ENCODE measurements at places on chromosomes 3 and 15.

DNA sequence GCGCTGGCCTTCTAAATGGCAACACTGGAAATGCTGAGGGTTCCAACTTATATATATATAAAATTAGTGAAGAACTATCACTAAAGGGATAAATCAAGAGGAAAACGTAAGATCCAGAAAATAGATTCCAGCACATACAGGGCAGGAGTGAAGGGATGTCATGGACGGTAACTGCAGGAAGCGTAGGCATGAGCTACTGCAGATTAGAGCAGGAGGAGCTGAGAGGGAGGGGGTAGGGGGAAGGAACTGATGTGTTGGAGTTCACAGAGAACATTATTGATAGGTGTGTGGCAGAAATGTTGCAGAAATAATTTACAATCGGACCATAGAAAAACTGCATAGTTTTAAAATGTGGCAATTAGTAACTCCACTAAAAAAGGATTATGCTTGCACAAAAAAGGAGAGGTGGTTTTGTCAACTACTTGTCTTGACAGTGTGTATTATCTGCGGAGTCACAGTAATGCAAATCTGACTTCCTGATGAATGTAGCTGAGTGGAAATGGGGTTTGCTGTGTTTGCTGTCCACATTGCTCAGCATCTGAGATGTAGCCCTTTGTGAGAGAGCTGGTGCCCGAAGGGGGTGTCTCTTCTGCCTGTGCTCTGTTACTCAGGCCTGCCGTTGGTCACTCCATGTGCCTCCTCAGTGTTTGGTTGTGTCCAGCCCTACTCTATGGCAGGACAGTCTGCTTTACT, 61.2 kb downstream of the PAK2 start:
- no peak for DNase-seq

GRCh38 chr15:50344006-50344464, 11.0 kb downstream of the GABPB1 start:
- DNase-seq = no peak

- no peak for DNase-seq
These were observed 70.5 kb upstream of the TSEN2 start for GRCh38 chr3:12413721-12414255.

DNA sequence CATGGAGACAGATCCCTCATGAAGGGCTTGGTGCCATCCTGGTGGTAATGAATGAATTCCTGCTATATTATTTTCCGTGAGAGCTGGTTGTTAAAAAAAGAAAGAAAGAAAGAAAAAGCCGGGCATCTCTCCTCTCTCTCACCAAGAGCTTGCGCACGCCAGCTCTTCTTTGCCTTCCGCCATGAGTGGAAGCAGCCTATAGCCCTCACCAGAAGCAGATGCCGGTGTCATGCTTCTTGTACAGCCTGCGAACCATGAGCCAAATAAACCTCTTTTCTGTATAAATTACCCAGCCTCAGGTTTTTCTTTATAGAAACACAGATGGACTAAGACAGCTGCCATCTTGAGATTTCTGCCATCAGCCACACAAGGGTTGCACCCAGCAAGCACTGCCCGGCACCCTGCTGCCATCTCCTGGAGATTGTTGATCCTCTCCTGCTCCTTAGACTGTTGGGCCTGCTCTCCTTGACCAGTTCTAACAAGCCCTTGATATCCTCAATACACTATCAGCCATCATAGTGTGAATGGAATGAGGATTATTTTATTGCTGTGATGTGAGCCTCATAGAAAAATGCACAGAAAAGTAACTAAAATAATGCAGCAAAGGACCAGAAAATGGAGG, 3.5 kb upstream of the AHSG start:
- no peak for DNase-seq

- no peak for DNase-seq
These were observed at the start of gene LARP6 for GRCh38 chr15:70853973-70854665. LARP6 (minus strand) TSS chr15:70854157; CDS start chr15:70854088, 69 bp downstream.

- no peak for DNase-seq
These were observed 31.0 kb upstream of the PDE8A start for GRCh38 chr15:84950570-84951111.

DNA sequence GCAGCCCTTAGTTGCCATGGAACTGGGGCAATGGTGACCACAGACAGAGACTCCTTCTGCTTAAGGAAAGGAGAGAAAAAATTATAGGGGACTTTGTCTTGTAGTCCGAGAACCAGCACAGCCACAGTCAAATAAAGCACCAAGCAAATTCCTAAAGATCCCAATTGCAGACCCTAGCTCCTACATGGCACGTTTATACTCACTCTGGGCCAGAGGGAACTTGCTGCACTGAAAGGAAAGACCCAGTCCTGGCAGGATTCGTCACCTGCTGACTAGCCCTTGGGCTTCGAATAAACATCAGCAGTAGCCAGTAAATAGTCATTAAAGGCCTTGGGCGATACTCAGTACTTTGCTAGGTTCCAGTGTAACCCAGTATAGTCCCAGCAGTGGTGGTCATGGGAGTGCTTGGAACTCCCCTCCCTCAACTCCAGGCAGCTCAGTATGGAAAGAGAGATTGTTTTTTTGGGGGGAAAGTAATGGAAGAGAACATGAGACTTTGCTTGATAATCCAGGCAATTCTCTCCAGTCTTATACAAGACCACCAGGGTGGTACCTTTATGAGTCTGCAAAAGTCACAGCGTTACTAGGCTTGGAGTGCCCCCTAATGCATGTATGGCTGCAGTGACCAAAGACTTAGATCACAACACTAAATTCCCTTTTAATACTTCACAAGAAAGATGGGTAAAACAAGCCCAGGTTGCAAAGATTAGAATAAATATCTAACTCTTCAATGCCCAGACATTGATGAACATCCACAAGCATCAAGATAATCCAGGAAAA, 66.4 kb upstream of the AGTR1 start:
- DNase-seq = no peak

DNA sequence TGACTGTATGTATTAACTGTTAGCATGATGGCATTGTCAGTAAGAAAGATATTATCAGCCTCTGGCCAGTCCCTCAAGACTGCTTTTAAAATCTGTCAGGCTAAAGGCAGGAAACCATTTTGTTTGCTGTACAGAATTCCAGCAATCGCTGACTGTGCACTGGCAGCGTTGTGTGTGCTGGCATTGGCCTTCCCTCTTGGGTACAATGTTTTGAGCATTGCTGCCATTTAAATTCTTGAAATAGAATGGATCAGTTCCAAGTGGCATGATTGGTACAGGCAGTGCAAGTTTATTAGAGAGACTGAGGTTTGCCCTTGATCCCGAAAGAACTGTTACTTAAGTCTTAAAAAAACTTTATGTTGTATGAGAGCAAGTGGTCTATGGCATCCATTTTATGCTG, 788.7 kb downstream of the OTOL1 start:
- no peak for DNase-seq

DNA sequence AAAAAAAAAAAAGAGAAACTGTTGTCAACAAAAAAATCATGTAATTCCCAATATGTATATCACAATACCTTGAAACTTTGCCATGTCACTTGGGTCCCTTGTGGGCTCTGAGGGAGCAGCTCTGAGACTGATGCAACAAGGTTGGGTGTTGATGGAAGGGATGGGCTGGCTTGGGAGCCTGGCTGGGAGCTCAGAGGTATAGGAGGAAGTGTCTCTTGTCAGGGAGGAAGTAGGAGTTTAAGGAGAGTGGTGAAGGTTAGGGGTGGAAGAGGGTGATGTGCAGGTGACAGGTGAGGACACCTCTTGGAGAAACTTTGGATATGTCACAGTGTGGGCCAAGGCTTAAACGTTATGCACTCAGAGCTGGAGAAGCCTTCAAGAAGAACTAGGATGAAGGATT, 2.0 kb upstream of the TM6SF1 start:
- no peak for DNase-seq

GRCh38 chr3:9340472-9340902, 22.4 kb upstream of the THUMPD3 start:
- DNase-seq = no peak

GRCh38 chr3:16817197-16817596, 67.6 kb upstream of the PLCL2 start:
- no peak for DNase-seq

GRCh38 chr15:41013691-41014414, 60.6 kb downstream of the CHAC1 start:
- DNase-seq = no peak

- no peak for DNase-seq
These were observed 7.9 kb upstream of the SRP14 start for GRCh38 chr15:40046721-40047414.

DNA sequence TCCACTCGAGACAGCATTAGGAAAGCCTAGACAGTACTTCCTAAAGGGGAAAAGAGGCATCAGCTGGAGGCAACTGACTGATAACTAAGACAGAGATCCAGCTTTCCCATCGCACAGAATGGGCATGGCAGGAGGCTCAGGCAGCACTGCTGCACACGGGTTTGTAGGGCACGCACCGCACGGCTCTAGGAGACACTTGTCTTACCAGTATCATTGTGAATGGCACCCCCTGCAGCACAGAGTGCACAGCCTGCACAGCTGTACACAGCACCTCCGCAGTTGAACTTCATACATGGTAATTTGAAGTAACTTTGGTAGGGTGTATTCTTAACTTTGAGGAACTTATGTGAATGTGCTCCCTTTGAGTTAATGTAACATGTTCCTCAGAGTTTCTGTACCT, 281.6 kb downstream of the PLCL2 start:
- DNase-seq = no peak

- DNase-seq = no peak
These were observed 29.0 kb upstream of the DENND4A start for GRCh38 chr15:65821070-65821469.

GRCh38 chr15:63186065-63186464, 3.3 kb upstream of the RAB8B start:
- no peak for DNase-seq

DNA sequence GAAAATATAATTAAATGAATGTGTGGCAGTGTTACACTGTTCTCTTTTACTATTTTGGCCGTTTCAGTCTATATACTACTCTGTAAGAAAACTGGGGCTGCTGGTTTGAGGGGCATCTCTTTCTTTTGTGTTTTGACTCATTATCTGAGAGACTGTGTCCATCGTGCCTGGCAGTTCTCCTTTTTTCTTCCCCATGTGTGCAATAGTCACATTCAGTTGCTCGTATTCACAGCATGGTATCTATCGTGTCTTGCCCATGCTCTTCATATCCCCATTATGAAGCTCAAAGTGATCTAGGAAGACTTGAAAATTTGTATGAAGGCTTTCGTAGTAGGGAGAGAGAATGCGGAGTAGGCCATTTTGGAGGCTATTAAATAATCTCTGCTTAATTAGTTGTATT, 29.8 kb upstream of the FAH start:
- no peak for DNase-seq

- DNase-seq = no peak
These were observed 244.4 kb downstream of the EDEM1 start for GRCh38 chr3:5431811-5432378.

- DNase-seq = peak; percentile 53
These were observed 54.4 kb upstream of the EHHADH start for GRCh38 chr3:185308126-185308754.

DNA sequence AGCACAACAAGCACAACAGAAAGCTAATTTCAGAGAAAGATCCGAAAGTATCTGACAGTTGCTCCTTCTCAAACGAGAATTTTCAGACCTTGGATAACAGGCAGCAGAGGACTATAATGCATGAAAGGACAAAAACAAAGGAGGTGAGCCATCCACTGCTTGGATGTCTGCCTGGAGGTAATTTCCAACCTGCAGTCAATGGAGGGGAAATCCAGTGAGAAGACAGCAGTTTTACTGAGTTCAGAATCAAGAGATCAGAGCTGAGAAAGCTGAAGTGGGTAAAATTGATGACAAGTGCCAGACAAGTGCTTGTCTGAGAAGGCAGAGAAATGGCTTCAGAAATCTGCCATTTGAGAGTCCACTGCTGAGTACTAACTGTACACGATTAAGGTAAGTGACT, 22.1 kb downstream of the UBE3A start:
- peak; percentile 27 for DNase-seq

- DNase-seq = no peak
These were observed 27.3 kb downstream of the RBM6 start for GRCh38 chr3:49967291-49967690.

- DNase-seq = no peak
These were observed 17.9 kb downstream of the TFRC start for GRCh38 chr3:196063971-196064370.

GRCh38 chr3:194748225-194748624, 62.5 kb downstream of the FAM43A start:
- DNase-seq = no peak

- no peak for DNase-seq
These were observed 315.8 kb downstream of the NTRK3 start for GRCh38 chr15:87940768-87941167.

DNA sequence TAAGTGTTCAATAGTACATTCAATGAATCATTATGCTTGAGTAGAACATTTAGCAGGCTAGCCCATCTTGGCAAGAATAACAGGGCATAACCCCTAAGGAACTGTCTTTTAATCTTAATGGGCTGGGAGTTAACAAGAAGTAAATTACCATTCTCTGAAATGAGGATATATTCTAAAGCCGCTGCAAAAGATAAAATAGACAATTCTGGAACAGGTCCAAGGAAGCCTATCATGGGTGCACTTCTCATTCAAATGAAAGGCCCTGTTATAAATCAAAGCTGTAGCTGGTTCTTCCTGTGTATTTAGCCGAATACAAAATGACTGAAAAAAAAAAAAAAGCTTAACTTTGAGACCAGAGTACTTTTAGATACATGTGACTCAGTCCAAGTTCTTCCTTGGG, 15.6 kb downstream of the MTHFS start:
- no peak for DNase-seq

- DNase-seq = no peak
These were observed 409.4 kb upstream of the PPP2R3A start for GRCh38 chr3:135556174-135556573.

DNA sequence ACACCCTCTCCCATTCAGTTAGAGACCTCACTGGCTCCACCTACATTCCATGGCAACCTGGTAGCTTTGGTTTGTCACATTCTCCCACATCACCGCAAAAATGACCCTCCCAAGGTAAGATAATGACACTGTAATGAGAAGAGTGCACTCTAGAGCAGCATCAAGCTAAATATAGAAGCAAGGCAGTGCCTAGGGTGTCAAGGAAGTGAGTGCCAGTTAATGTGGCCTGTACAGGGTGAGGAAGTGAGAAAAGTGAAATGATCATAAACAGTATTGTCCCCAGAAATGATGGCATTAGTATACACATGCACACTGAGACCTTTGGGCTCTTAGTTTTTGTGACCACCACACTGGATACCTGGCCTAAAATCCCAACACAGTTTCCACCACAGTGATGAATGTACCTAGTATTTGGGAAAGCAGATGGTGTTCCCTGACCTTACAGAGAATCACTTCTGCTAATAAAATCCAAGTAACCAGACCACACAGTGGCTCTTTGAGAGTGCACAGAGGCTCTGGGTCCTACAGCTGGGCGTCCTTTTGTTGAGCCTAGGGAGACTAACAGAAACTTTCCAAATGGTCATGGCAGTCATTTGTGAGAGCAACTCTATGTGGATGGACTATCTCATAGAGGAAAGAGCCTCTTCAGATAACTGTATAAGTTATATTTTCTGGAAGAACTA, 106.6 kb downstream of the ARPP21 start:
- no peak for DNase-seq

- peak; percentile 70 for DNase-seq
These were observed 113.5 kb upstream of the ALCAM start for GRCh38 chr3:105253225-105253624.

GRCh38 chr15:78069052-78069414, 8.5 kb downstream of the TBC1D2B start:
- DNase-seq = no peak

Data from NCI-H2029 treated with DMSO at 0.1 percent for 48 hours (cell line).